Left ventricle myocardium inferior (tissue), 1 donor: ENCODE measurements at places on chromosomes 6 and 20. TPM values are rescaled to one million over a fixed set of nuclear protein-coding genes. Genes with fewer than 3 reads are reported as not detected.

Gene LTB
- total RNA-seq, result 0.25 TPM

- no peaks in the 10 kb centered on the region for H3K27me3 ChIP-seq
- DNase-seq, result no peak
- peaks cover 7% of the 10 kb centered on the region for H3K4me1 ChIP-seq
These were observed 82.1 kb downstream of the PTPRA start for GRCh38 chr20:2955257-2955970.

Gene BACH2
- 1.5 TPM for total RNA-seq

DNA sequence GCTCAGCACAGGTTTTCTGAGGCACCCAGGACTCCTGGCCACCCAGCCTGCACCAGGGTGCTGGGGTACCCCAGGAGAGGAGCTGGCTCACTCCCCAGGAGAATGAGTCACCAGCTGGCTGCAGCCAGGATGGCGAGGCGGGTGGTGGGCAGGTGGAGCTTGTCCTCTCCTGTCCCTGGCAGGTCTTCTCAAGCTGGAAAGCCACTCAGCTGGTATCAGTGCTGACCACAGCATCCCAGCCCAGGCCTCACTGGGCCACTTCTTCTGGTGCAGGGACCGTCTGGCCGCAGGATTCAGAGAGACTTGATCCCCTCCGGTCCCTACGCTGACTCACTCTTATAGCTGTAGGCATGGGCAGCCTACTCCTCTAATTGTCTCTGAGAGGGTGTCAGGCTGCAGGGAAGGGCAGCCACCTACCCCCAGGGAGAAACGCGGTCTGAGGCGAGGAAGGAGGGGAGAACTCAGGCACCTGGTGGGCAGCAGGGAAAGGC lies 22.2 kb downstream of the TFEB start:
- H3K4me3 ChIP-seq, result peak overlapping the region; percentile 22
- H3K36me3 ChIP-seq, result no peaks in the 10 kb centered on the region
- peak overlapping the region; percentile 92 for H3K27ac ChIP-seq
- H3K4me1 ChIP-seq, result peaks cover 100% of the 10 kb centered on the region

Gene SLC23A2
- total RNA-seq, result 6.3 TPM

DNA sequence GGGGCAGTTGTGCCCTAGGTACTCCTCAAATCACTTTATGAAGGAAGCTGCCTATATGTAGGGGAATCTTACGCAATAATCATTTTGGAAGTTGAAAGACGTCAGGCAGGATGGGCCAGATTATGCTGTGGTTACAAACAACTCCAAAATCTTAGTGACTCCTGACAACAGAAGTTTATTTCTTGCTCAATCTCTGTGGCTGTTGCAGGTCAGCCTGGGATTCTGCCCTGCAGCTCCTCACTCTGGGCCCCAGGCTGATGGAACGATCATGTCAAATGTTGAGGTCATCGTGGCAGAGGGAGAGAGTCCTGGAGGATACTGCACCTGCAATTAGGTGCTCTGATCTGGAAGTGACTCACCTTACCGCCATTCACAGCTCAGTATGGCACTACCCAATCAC lies 88.4 kb downstream of the ZDHHC14 start:
- H3K36me3 ChIP-seq, result no peaks in the 10 kb centered on the region
- no peak overlapping the region for H3K4me3 ChIP-seq
- peaks cover 6% of the 10 kb centered on the region for H3K4me1 ChIP-seq
- H3K27me3 ChIP-seq, result no peaks in the 10 kb centered on the region

- no peaks in the 10 kb centered on the region for H3K27me3 ChIP-seq
- peak; percentile 71 for DNase-seq
- H3K36me3 ChIP-seq, result no peaks in the 10 kb centered on the region
- H3K27ac ChIP-seq, result peak overlapping the region; percentile 44
- no peak overlapping the region for H3K4me3 ChIP-seq
These were observed 445.9 kb upstream of the JARID2 start for GRCh38 chr6:14799928-14800327.

Gene TAGAP
- 1.2 TPM for total RNA-seq

Gene PSMA7
- total RNA-seq, result 233 TPM

- H3K4me3 ChIP-seq, result no peak overlapping the region
- H3K27me3 ChIP-seq, result peaks cover 66% of the 10 kb centered on the region
- peaks cover 38% of the 10 kb centered on the region for H3K4me1 ChIP-seq
- H3K27ac ChIP-seq, result no peak overlapping the region
- peak; percentile 50 for DNase-seq
These were observed 39.8 kb upstream of the SLCO4A1 start for GRCh38 chr20:62602550-62602949.

Gene TUBB2B
- total RNA-seq, result 1.4 TPM

Gene TPD52L1
- total RNA-seq, result 64.0 TPM

- no peak overlapping the region for H3K4me3 ChIP-seq
- DNase-seq, result no peak
- H3K27me3 ChIP-seq, result peaks cover 89% of the 10 kb centered on the region
- no peaks in the 10 kb centered on the region for H3K36me3 ChIP-seq
- H3K27ac ChIP-seq, result no peak overlapping the region
These were observed 21.6 kb downstream of the MOCS3 start for GRCh38 chr20:50980071-50980681.

DNA sequence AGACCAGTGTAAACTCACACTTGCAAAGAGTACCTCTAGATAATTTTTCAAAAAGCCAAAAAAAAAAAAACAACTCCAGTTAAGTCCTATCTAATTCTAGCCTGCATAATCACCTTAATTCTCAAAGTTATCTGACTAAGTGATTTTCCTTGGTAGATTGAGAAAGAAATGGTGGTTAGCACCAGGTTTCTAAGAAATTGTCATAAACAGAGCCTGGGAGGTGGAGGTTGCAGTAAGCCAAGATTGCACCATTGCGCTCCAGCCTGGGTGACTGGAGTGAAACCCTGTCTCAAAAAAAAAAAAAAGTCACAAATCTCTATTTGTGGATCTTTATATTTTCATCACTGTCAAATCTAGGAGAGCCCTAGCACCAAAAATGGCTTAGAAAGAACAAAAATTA lies 8.9 kb downstream of the FBXO5 start:
- peaks cover 58% of the 10 kb centered on the region for H3K36me3 ChIP-seq
- no peaks in the 10 kb centered on the region for H3K4me1 ChIP-seq
- DNase-seq, result no peak
- no peaks in the 10 kb centered on the region for H3K27me3 ChIP-seq
- H3K27ac ChIP-seq, result no peak overlapping the region

Gene PNPLA1
- total RNA-seq, result not detected

- DNase-seq, result no peak
- H3K4me1 ChIP-seq, result no peaks in the 10 kb centered on the region
- H3K27ac ChIP-seq, result no peak overlapping the region
These were observed 226.8 kb upstream of the TENT5A start for GRCh38 chr6:81979329-81979728.

DNA sequence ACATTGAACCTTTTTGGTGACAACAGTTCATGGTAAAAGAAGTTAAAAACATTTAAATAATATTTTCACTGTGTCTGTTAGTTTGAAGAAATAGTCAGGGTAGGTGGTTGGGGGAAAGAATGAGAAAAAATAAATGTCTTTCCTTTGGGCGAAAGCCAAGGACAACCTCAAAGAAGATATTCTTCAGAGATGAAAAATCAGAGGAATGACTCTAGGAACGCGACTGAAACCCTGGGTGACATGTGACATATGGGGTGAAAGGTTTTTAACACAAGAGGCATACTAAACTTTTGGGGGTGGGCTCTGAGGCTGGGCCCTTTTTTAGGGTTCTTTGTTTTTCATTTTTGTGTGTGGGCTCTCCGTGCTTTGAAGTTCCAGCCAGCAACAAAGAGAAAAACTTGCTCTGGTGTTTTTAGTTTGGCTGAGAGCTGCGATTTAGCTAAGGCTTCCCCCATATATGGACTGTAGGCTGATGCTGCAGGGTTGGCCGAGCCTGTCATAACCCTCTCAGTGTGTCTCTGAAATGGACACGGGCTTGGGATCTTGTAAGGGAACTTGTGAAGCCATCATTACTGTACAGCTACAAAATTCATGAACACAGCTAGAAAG lies 610.1 kb upstream of the ARID1B start:
- peaks cover 15% of the 10 kb centered on the region for H3K4me1 ChIP-seq
- H3K4me3 ChIP-seq, result peak overlapping the region; percentile 52
- peak overlapping the region; percentile 74 for H3K27ac ChIP-seq
- no peak for DNase-seq

GRCh38 chr6:88120635-88121034 lies 45.5 kb downstream of the CNR1 start:
- H3K27me3 ChIP-seq, result peaks cover 2% of the 10 kb centered on the region
- H3K27ac ChIP-seq, result no peak overlapping the region
- no peak for DNase-seq
- no peak overlapping the region for H3K4me3 ChIP-seq
- H3K36me3 ChIP-seq, result no peaks in the 10 kb centered on the region
- H3K4me1 ChIP-seq, result no peaks in the 10 kb centered on the region

Gene ULBP1
- 0.38 TPM for total RNA-seq

DNA sequence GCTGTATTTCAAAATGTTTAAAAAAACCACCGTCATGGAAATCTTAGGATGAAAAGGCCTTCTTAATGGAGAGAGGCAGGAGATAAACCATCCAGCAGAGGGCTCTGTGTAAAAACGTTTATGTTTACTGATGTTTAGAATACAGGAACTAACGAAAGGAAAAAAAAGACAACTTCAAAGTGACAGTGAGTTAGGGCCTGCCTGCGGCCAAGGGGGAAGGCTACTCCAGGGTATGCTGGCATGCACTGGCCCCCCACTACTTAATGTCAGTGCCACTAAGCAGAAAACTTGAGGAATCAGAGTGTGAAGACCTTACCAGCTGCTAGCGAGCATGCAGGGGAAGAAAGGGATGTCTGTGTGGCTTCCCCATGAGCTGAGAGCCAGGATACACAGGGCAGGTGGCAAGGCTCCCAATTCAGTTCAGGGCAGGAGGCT lies 47.7 kb downstream of the AKAP7 start:
- DNase-seq, result no peak
- peaks cover 27% of the 10 kb centered on the region for H3K36me3 ChIP-seq
- H3K27me3 ChIP-seq, result no peaks in the 10 kb centered on the region
- H3K4me1 ChIP-seq, result no peaks in the 10 kb centered on the region

- peaks cover 65% of the 10 kb centered on the region for H3K4me1 ChIP-seq
- no peak overlapping the region for H3K27ac ChIP-seq
- H3K4me3 ChIP-seq, result no peak overlapping the region
- DNase-seq, result no peak
These were observed 6.3 kb downstream of the PPP1R14C start for GRCh38 chr6:150149146-150149545.

- H3K4me3 ChIP-seq, result peak overlapping the region; percentile 67
- H3K4me1 ChIP-seq, result peaks cover 50% of the 10 kb centered on the region
- no peak overlapping the region for H3K27ac ChIP-seq
- no peak for DNase-seq
- no peaks in the 10 kb centered on the region for H3K36me3 ChIP-seq
These were observed 1.9 kb downstream of the POU3F2 start for GRCh38 chr6:98836025-98836961.

DNA sequence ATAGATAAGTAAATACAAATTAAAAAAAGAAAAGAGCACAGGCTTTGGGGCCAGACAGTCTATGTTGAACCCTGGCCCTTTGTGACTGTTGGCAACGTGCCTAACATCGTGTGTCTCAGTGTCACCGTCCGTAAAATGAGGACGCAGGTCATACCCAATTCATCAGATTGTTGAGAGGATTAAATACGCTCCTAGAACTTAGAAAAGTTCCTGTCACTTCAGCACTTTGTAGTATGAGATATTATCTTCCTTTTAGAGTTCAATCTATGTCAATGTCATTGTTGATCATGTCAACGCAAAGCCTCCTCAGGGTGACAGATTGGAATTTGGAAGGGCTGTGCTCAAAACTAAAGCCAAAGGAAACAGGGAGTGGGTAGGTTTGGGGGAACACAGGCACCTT lies 21.7 kb downstream of the SERPINB1 start:
- no peak for DNase-seq
- peaks cover 38% of the 10 kb centered on the region for H3K4me1 ChIP-seq
- H3K27me3 ChIP-seq, result no peaks in the 10 kb centered on the region
- no peak overlapping the region for H3K4me3 ChIP-seq
- H3K36me3 ChIP-seq, result no peaks in the 10 kb centered on the region

Gene SALL4
- total RNA-seq, result 0.25 TPM

Gene RNF182
- total RNA-seq, result not detected

Gene ADGB
- not detected for total RNA-seq

- peaks cover 30% of the 10 kb centered on the region for H3K36me3 ChIP-seq
- H3K27me3 ChIP-seq, result no peaks in the 10 kb centered on the region
- peak overlapping the region; percentile 81 for H3K4me3 ChIP-seq
- H3K27ac ChIP-seq, result peak overlapping the region; percentile 93
- DNase-seq, result no peak
These were observed 3.7 kb downstream of the TGM2 start for GRCh38 chr20:38161412-38161774.

Gene DEFB132
- total RNA-seq, result not detected

GRCh38 chr20:10893321-10893720 lies 219.5 kb upstream of the JAG1 start:
- H3K27ac ChIP-seq, result no peak overlapping the region
- no peak for DNase-seq
- H3K27me3 ChIP-seq, result no peaks in the 10 kb centered on the region
- H3K4me1 ChIP-seq, result no peaks in the 10 kb centered on the region
- H3K36me3 ChIP-seq, result no peaks in the 10 kb centered on the region
- H3K4me3 ChIP-seq, result no peak overlapping the region

Gene SAMD5
- 0.33 TPM for total RNA-seq

- DNase-seq, result no peak
- no peaks in the 10 kb centered on the region for H3K27me3 ChIP-seq
- no peak overlapping the region for H3K4me3 ChIP-seq
- no peaks in the 10 kb centered on the region for H3K4me1 ChIP-seq
These were observed 119.9 kb upstream of the ASCC3 start for GRCh38 chr6:101001012-101001411.

DNA sequence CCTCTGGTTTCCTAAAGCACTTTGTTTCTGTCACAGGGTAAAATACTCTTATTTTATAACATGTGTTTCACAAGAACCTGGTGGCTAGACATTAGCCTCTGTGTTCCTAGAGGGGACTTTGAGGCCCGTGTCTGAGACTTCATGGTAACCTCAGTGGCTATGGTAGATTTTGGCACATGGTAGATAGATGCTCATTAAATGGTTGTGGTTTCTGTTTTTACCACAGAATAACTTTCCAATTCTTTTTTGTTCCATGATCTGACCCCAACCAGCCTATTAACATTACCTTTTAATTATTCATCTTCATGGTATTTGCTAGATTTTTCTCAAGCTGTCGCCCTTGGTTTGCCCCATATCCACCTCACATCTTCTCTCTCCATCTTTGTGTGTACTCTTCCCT lies 34.3 kb downstream of the CCN2 start:
- peaks cover 27% of the 10 kb centered on the region for H3K27me3 ChIP-seq
- no peak overlapping the region for H3K27ac ChIP-seq

DNA sequence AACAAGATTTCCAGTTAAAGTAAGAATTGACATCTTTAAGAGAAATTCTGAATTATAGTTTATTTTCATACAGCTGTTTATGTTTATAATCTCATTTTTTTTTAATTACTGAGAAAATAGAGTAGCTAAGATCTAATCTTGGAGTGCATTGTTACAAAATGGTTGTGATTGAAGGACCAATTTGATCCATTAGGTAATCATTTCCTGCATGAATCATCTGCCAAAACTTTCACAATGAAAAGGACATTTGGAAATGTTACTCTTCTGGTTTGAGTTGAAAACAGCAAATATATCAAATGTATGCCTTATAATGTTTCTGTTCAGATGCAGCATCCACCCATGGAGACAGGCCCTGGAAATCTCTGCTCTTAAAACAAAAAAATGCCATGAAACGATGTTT lies 19.0 kb downstream of the TUBB2A start:
- no peak overlapping the region for H3K4me3 ChIP-seq
- peaks cover 51% of the 10 kb centered on the region for H3K36me3 ChIP-seq
- no peak for DNase-seq
- peaks cover 21% of the 10 kb centered on the region for H3K4me1 ChIP-seq
- H3K27ac ChIP-seq, result peak overlapping the region; percentile 56

Gene STMN3
- 4.6 TPM for total RNA-seq

- no peak overlapping the region for H3K4me3 ChIP-seq
- H3K36me3 ChIP-seq, result peaks cover 28% of the 10 kb centered on the region
- H3K4me1 ChIP-seq, result peaks cover 37% of the 10 kb centered on the region
- H3K27ac ChIP-seq, result peak overlapping the region; percentile 93
- H3K27me3 ChIP-seq, result no peaks in the 10 kb centered on the region
- no peak for DNase-seq
These were observed 2.1 kb downstream of the NQO2 start for GRCh38 chr6:3001773-3002293.
